ENCODE measurements at places on chromosomes 2 and 18. TPM values are rescaled to one million over a fixed set of nuclear protein-coding genes. Genes with fewer than 3 reads are reported as not detected.

FNDC4 gene
- total RNA-seq, result 2.9 TPM

C2orf80 gene
- total RNA-seq, result not detected

GKN2 gene
- total RNA-seq, result not detected

GRCh38 chr2:147211484-147211883, 633.3 kb upstream of the ACVR2A start:
- no peak for DNase-seq

DNA sequence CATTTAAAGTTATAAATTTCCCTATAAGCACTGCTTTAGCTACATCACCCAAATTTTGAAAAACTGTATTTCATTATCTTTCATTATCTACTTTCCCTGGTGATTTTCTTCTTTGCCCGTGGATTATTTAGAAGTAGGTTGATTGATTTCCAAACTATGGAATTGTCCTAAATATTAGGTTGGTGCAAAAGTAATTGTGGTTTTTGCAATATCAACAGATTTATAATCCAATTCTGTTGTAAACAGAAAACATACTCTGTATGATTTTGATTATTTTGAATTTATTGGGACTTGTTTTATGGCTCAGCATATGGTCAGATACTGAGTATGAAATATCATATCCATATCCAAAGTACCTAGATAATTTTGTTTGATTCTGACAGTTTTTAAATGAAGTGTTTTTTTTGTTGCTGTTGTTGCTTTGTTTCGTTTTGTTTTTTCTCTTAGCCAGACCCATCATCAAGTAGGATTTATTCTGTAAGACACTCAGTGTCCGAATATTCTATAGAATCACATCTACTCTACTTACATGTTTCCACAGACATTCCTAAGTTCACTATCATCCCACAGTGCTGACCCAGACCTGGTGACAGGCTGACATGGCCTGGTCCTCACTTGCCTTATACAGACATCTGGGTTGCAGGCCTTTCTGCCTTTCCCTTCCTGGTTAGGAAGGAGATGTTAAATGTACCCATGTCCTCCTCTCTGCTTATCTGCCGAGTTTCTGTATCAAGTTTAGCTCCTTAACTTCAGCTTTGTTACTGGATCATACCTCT, 2.1 kb upstream of the TRABD2A start:
- DNase-seq, result no peak

DNA sequence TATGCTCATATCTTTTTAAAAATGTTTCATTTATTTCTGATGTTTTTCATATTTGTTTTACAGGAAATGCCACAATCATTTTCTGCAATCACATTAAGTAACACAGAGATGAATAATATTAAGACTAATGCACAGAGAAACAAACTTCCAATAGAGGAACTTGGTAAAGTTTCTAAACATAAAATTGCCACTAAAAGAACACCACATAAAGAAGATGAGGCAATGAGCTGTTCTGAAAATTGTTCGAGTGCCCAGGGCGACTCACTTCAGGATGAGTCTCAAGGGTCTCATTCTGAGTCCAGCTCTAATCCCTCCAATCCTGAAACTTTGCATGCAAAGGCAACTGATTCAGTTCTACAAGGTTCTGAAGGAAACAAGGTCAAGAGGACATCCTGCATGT, 70.4 kb downstream of the APLF start:
- no peak for DNase-seq

- DNase-seq, result no peak
Measured at GRCh38 chr18:48947092-48947491, 3.7 kb downstream of the SMAD7 start.

GRCh38 chr2:149399934-149400615, 69.7 kb downstream of the LYPD6 start:
- no peak for DNase-seq

All from K562 (cell line).